ENCODE measurements at places on chromosomes 4 and X. TPM values are rescaled to one million over a fixed set of nuclear protein-coding genes. Genes with fewer than 3 reads are reported as not detected.

Gene SMR3B
- total RNA-seq: not detected

Gene FABP2
- total RNA-seq: not detected

Gene CORIN
- total RNA-seq: 1.1 TPM

Gene KLHL4
- total RNA-seq: 5.2 TPM

Gene GAGE1
- total RNA-seq: not detected

Gene USP17L24
- total RNA-seq: not detected

Gene PPP4R3C
- total RNA-seq: not detected

Gene XAGE1B
- total RNA-seq: not detected

Gene LRCH2
- 29.4 TPM for total RNA-seq

Gene ZNF630
- 5.8 TPM for total RNA-seq

Gene UGT2B15
- 0.11 TPM for total RNA-seq

Gene SYNPO2
- total RNA-seq: 22.6 TPM

Gene RP2
- total RNA-seq: 8.7 TPM

Gene APELA
- 1.0 TPM for total RNA-seq

Gene FHL1
- total RNA-seq: 26.8 TPM

Gene EFHC2
- total RNA-seq: 1.5 TPM

Gene DMRTC1B
- total RNA-seq: 6.1 TPM

Gene GPC3
- 859 TPM for total RNA-seq

Gene KCNE5
- 2.6 TPM for total RNA-seq

Gene PRPS2
- 14.3 TPM for total RNA-seq

Gene PLXNB3
- total RNA-seq: 3.6 TPM

Gene SPP1
- total RNA-seq: 30.3 TPM

Gene C4orf36
- 1.6 TPM for total RNA-seq
